ENCODE measurements at places on chromosomes 5 and 9. TPM values are rescaled to one million over a fixed set of nuclear protein-coding genes. Genes with fewer than 3 reads are reported as not detected.

SLC27A6 gene
- 0.18 TPM for total RNA-seq

DNA sequence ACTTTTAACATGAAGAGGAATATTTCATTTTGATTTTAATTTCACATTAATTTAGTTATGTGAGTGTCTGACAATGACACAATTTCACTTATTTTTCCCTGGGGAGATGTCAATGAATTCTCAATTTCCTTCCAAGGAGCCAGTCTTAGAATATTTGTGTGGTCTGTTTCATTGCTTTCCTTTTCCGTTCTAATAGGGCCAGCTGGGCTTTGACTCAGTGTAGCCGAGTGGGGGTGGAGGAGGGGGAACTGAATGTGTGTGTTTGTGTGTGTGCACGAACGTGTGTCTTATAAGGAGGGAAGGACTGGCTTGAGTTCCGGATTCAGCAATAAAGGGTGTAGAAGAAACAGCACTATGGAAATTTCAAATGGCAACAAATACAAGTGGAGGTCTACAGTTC lies 100.0 kb downstream of the BASP1 start:
- DNase-seq = no peak

- no peak for DNase-seq
Measured at GRCh38 chr5:157993986-157994691, 135.2 kb upstream of the CLINT1 start.

- DNase-seq = no peak
Measured at GRCh38 chr5:25334350-25334749, 689.6 kb upstream of the CDH10 start.
